GM12878 (cell line): ENCODE measurements at places on chromosomes 1 and 21. TPM values are rescaled to one million over a fixed set of nuclear protein-coding genes. Genes with fewer than 3 reads are reported as not detected.

- peak; percentile 44 for DNase-seq
These were observed 1.1 kb downstream of the WARS2 start for GRCh38 chr1:119139403-119139802.

S100A2 gene
- total RNA-seq, result 0.69 and 0.77 TPM in 2 replicates

DNA sequence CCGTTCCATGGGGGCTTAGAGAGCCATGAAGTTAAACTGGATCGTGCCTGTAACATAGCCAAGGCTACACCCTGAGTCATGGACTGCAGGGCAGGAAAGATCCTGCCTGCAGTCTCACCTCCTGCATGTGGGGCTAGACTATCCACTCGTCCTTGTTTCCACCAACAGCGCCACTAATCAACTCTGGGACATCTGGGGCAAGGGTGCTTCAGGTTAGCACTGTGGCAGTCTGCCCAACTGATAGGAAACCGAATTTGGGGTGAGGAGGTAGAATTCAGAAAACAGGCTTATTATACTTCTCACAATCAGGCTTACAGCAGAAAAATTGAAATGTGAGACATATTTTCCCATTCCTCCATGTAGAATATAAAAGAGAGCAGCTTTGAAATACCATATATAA lies 85.2 kb upstream of the ADAM30 start:
- no peak for DNase-seq

GRCh38 chr1:89779151-89779940 lies 41.5 kb upstream of the LRRC8D start:
- DNase-seq, result no peak

GRIK3 gene
- not detected in 2 replicates for total RNA-seq

- DNase-seq, result no peak
These were observed 12.6 kb downstream of the GTF2B start for GRCh38 chr1:88878731-88879130.

- DNase-seq, result no peak
These were observed 32.9 kb downstream of the MEGF6 start for GRCh38 chr1:3578433-3578805.

GRCh38 chr1:53868565-53868964 lies 21.0 kb downstream of the YIPF1 start:
- DNase-seq, result no peak

GRCh38 chr1:179910934-179911333 lies 28.8 kb downstream of the TOR1AIP1 start:
- DNase-seq, result no peak

GRCh38 chr1:94323311-94324177 lies 86.2 kb upstream of the ARHGAP29 start:
- DNase-seq, result no peak

GRCh38 chr1:6246497-6247467 lies 2.8 kb downstream of the HES3 start:
- no peak for DNase-seq

DNA sequence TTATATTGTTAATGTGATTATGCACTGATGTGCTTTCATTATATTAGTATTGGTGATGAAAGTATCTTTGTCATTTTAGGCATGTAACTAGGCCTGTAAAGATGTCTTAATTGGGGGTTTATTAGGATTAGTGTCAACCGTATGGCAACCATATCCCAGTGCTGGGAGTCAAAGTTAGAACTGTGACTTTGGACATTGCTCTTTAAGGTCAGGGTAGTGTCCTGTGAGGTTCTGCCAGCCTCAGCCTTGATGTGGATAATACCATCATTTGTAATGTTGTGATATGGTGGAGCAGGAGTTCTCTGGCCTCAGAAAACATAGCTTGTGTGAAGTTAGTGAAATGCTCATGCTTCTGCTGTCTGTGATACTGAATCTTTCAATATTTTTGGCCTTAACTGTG lies 59.4 kb downstream of the LAMC1 start:
- DNase-seq, result no peak

MYOC gene
- not detected in 2 replicates for total RNA-seq

PGLYRP4 gene
- 0.44 and 0.74 TPM in 2 replicates for total RNA-seq

DNA sequence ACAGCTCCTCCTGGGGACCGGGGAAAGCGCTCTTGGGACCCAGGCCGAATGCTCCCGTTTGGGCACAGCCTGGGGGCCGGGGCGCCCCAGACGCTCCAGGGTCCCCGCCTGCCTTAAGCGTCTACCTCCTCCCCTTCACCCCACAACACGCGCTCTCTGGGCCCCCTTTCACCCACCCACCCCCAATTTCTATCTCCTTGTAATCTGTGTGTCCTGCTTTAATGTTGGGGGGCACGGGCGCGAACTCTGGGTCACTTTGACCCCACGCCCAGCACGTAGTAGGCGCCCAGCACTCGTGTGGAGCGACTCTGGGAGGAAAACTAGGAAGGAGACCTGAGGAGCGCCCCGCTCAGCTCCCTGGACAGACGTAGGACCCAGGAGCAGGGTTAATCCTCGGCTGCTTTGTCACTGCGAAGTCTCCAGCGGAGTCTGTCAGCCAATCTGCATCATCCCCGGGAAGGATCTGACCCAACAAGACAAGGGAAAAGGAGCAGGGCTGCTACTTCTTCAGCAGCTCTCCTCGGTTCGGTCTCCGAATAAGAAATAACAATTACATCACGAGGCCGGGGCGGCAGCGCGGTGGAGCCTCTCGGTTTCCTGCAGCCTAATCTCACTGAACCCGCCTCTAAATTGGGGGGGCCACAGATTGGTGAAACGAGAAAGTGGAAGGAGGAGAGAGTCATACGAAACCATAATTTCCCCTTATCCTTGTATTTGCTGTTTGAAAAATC lies 757 bp upstream of the NRIP1 start:
- no peak for DNase-seq

OR2L8 gene
- not detected in 2 replicates for total RNA-seq

DNA sequence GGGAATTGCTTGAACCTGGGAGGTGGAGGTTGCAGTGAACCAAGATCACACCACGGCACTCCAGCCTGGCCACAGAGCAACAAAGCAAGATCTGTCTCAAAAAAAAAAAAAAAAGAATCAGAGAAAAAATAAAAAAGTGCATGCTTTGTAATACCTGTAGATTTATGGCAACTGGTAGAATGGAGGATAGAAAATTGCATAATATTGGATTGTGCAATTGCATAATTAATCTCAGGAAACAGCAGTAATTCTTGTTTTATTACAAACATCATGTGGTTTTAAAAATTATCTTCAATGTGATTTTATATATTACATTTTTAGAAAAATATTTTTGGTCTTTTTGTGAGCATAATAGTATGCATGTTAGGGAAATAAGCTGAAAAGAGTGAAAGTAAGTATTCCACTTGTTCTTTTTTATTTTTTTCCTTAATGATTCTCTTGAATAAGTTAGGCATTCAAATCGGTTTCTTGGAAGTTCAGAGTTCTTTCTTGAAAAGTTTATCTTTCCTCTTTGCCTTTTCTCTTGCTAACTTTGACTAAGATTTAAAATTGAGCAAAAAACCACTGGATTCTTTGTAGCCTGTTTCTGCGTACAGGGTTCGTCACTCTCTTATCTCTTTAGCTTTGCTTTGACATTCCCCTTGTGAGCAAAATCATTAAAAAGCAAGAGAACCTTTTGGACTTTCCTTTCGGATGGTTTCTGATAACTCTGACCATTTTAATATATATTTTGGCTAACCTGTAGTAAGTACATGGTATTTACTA lies 127.5 kb upstream of the ADAMTS5 start:
- DNase-seq, result no peak

DNA sequence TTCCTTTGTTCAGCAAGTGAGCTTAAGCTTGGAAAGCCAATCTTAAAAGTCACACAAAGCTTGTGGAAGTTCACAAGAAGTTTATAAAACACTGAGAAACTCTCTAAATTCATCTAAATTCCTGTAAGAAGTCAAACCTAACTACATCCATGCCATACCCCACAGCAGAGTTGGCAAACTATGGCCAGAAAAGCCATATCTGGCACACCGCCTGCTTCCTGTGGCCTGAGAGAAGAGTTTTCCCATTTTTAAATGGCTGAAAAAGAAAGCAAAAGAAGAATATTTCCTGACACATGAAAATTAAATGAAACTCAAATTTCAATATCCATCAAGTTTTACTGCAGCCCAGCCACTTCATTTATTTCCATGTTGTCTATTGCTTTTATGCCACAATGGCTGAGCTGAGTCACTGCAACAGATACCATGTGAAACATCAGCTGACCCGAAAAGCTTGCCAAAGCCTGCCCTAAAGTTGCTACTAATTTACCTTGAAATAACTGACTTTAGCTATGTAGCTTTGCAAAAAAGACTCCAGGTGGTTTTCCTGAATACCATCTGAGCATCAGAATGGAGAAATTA lies 237.1 kb downstream of the SLC45A1 start:
- DNase-seq, result no peak

DNA sequence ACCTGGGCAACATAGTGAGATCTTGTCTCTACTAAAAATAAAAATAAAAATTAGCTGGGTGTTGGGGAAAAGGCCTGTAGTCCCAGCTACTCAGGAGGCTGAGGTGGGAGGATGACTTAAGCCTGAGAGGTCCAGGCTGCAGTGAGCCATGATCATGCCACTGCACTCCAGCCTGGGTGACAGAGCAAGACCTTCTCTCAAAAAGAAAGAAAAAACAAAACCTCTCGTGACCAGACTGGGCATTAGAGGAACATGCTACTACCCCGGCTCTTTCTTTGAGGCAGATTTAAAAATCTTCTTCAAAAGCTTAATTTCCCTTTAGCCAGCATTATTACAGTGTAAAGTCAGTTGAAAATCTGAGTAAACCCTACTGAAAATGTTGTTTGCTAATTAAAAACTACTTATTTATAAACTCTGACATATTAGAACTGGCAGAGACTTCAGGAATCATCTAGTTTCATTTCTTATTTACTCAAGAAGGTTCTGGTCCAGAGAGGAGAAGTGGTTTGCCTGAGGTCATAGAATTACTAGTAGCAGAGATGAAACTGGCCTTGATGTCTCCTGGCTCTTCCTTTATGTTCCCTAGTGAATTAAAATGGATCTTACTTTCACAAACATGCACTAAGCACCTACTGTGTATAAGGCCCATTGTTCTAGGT lies 11.6 kb upstream of the ELAVL4 start:
- DNase-seq, result no peak

PDE9A gene
- total RNA-seq, result 0.28 TPM in 1 of 2 replicates, not detected in the other

DNA sequence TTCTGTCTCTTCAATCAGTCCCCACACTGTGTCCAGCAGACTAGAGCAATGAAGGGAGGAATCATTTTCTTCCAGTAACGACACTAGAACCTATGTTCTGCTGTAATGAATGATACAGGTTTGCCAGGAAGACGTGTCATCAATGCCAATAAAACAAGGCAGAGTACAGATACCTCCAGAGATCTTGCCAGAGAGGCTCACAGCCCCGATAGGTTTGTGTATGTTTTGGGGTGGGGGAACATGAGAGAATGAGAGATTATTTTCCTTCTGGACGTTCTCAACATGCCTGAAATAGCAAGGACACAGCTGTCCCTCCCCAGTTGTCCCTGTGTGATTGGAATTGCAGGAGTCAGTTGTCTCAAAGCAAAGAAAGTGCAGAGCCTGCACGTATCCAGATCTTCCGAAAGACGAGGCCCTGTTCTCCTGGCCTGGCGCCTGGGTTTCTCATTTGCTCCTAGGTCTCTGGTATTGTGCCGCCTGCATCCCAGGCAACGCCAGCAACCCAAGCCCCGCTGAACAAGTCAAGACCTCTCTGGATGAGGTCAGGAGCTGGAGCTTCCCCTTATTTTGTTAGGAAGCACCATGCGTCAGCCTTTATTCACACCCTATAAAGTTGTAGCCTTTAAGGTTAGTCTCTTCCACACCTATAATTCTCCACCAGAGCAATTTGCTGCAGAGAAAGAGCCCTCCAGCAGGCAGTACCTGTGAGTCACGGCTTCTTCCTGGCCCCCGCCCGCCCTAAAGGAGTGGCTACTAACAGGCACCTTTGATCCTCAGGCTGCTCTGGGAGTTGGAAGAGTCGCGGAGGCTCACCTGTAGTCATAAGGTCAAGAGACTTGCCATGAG lies 130.5 kb downstream of the TOMM20 start:
- no peak for DNase-seq

DNA sequence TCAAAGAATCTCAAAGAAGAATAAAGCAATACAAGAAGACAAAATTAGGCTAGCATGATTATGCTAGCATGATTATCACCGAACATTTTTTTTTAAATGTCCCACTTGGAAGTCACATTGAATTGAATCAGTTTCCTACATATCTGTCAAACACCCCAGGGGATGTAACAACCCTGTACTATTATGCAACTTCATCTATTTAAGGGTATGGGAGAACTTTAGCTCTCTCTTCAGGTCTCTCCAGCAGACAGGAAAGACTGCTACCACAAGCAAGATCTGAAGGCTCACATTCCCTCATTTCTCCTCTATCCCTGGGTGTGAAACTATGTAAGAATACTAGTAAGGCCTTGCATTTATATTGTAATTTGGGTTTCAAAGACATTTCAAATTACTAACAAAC lies 52.8 kb downstream of the EDEM3 start:
- no peak for DNase-seq

GRCh38 chr1:221900678-221901077 lies 158.8 kb upstream of the DUSP10 start:
- DNase-seq, result peak; percentile 24

LCE2C gene
- not detected in 2 replicates for total RNA-seq

CFHR2 gene
- not detected in 2 replicates for total RNA-seq

RGS13 gene
- 0.23 and 0.29 TPM in 2 replicates for total RNA-seq

ZNF648 gene
- total RNA-seq, result not detected in 2 replicates

ARV1 gene
- total RNA-seq, result 23.2 and 23.7 TPM in 2 replicates

GRCh38 chr1:34984793-34985608 lies at the start of gene TMEM35B:
Gene TMEM35B (minus strand): TSS chr1:34985347. CDS start chr1:34985305, 42 bp downstream.
- DNase-seq, result no peak

SPRR1B gene
- total RNA-seq, result not detected in 2 replicates

SPRR2F gene
- not detected in 2 replicates for total RNA-seq

DNA sequence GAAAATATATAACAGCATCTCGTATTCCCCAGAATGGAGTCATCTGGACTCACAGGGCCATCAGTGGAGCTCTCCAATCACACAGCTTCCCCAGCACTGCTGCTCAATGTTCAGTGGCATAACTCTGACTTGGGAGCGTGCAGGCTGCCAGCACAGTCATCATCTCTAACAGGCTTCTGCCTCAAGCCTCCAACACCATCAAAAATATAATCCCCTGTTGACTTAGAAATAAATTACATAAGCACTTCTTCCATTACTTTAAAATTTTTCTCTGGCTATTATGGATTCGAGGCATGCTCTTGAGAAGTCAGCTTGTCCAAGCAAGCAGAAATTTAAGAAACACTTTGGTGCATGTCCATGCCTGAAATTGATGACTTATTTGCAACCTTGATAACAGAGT lies 6.2 kb downstream of the DUSP23 start:
- DNase-seq, result no peak

GRCh38 chr1:101178688-101179491 lies 57.9 kb upstream of the S1PR1 start:
- peak; percentile 80 for DNase-seq

DNA sequence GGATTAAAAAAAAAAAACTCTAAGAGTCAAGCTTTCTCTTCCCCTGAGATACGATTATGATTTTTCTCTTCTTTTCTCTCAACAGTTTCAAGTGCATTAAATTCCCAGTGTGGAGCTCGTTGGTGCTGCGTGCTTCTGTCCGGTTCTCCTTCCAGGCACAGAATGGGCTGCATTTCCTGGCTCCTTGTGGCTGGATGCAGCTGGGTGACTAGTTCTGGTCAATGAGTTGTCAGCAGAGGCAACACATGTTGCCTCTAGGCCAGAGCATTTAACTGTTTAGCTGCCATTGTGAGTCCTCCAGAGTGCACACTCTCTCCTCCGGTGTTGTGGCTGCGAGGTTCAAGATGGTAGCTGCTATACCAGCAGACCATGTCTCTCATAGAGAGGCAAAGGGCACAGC lies 312.9 kb downstream of the RRAGC start:
- DNase-seq, result no peak
